Urinary bladder (tissue), 4 donors: ENCODE measurements at places on chromosomes 7 and 10. TPM values are rescaled to one million over a fixed set of nuclear protein-coding genes. Genes with fewer than 3 reads are reported as not detected.

DNA sequence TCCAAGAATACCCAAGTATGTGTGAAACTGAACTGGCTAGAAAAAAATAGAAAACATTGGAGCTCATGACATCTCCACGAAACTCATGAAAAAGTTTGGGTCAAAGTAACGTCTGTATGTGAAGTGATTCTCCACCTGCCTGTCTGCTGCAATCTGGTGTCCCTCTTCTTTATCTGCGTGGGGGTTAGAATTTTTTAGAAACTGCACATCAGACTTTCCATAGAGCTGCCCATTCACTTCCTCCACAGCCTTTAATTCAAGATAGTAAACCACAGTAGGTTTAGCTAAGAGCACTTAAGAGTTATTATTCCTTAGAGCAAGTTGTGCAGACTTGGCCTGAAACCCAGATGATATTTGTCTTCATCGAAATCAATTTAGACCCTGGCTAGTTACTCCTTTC, 55.3 kb downstream of the SCIN start:
- no peak for DNase-seq

DNA sequence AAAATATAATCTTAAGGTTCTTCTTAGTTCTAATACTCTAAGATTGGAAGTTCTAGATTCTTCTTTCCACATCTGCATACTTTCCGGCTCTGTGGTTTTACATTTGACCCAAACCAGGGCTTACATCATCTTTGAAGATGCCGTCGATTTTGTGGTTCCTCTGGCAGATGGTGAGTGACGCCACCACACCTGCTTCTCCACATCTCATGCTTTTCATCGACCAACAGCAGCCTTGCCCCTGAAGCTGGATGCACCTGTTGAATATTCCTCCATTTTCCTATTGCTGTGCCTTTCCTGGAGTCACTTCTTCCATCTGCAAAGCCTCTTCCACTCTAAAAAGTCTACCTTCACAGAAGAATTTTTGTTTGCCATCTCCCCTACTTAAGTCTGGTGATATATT, 121.3 kb downstream of the PRKCQ start:
- DNase-seq = no peak

DNA sequence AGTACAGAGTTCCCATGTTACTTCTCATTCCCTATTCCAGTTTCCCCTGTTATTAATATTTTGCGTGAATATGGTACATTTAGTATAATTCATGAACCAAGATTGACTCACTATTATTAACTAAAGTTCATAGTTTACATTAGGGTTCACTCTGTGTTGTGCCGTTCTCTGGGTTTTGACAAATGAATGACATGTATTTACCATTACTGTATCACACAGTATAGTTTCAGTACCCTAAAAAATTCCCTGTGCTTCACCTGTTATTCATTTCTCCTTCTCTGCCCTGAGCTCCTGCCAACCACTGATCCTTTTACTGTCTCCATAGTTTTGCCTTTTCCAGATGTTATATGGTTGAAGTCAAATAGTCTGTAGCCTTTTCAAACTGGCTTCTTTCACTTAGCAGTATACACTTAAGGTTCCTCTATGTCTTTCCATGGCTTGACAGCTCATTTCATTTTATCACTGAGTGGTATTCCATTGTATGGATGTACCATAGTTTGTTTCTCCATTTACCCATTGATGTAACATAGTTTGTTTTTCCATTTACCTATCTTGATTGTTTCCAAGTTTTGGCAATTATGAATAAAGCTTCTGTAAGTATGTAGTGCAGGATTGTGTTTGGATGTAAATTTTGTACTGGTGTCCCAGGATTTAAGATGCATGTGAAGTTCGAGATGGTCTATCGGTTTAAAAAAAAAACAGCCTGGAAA, 58.8 kb downstream of the CDK14 start:
- DNase-seq = no peak

- no peak for DNase-seq
Observed at GRCh38 chr7:30923774-30924413, 12.2 kb downstream of the AQP1 start.

- DNase-seq = no peak
Observed at GRCh38 chr10:73865107-73865458, 9.3 kb downstream of the CAMK2G start.

DNA sequence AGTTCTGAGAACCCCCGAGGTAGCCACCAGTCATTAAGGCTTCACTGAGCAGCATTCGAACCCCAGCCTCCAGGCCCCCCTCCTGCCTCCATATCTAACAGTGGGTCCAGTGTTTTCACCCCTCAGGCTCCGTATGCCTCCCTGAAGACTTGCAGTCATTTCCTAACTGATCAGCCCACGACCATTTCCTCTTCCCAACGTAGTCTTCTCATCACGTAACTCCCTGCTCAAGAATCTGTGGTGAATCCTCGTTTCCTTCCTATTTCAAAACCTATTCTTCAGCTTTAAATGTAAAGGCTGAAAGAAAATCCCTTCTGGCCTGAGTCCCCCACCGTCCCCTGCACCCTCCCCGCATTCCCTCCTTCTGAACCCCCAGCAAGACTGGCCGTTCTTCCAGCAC, 21.1 kb downstream of the FRMD4A start:
- DNase-seq = no peak

DNA sequence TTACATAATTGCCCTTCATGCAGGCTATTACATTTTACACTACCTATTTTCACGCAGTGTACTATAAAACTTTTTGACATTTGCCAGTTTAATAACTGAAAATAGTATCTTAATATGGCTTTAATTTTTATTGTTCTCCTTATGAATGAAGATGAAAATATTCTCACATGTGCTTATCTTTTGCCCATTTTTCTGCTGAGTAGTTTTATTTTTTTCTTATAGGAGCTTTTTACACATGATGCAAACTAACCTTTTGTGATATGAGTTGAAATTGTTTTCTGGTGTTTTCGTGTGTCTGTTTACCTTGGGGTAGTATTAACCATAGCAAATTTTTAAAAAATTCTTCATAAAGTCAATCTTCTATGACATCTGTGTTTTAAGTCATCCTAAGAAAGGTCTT, 26.3 kb downstream of the OR9A2 start:
- no peak for DNase-seq

GRCh38 chr10:14244801-14245211, 85.9 kb downstream of the FRMD4A start:
- DNase-seq = no peak

GRCh38 chr7:651032-651728, 75.3 kb upstream of the DNAAF5 start:
- no peak for DNase-seq

GRCh38 chr10:1214882-1215540, 158.8 kb downstream of the WDR37 start:
- DNase-seq = no peak

DNA sequence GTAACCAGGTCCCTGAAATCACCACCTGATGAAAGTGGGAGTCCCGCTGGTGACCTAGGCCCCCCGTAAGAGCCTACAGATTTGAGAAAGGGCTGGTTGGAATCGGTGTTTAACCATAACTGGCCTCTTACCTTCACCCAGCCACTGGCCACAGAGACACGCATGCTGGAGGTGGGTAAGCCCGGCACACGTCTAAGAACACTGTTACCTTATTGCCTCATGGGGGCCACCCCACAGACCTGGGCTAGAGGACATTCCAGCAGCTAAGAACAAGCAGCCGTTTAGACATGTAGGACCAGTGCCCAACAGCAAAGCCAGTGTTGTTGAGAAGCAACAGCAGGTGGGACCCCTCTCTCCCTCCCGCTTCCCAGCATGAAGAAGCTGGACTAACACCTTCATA, 2.5 kb upstream of the GDF2 start:
- no peak for DNase-seq

Gene TEX36
- not detected for total RNA-seq

Gene HMX3
- not detected for total RNA-seq

Gene RGS10
- total RNA-seq = 62.4 TPM

Gene C7orf33
- total RNA-seq = not detected
